Hematopoietic multipotent progenitor cell (in vitro differentiated cells): ENCODE measurements at places on chromosomes 1 and 21.

DNA sequence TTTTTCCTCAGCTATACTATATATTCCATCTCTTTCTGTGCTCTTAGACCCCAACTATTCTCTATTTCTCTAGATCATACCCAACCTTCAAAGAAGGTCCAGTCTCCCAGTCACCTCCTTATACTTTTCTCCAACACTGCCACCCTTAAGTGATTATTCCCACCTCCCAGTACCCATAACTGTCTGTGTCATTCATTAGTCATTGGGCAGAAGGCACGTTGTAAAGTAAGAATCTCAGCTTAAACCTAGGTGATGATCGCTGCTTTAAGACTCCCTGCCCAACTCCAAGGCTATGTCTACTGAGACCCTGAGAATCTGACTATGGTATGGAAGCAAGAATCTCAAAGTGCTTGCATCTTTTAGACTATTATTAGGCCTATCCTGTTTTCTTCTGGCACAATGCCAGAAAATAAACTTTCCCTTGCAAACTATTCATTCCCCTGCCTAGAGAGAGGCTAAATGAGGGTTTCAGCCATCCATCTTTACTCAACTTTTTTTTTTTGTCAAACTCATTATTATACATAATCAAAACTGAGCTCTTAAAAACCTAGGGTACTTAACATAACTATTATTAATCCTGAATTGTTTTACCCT is 174.3 kb upstream of the DPT start:
- DNase-seq: no peak

GRCh38 chr1:226033991-226034390 is 28.5 kb upstream of the H3-3A start:
- no peak for DNase-seq

DNA sequence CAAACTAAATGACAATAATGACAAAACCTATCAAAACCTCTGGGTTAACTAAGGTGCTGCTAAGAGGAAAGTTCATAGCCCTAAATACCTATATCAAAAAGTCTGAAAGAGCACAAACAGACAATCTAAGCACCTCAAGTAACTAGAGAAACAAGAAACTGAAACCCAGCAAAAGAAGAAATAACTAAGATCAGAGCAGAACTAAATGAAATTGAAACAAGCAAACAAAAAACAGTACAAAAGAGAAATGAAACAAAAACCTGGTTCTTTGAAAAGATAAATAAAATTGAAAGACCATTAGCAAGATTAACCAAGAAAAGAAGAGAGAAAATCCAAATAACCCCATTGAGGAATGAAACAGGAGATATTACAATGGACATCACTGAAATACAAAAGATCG is 44.8 kb upstream of the KIAA0040 start:
- no peak for DNase-seq

DNA sequence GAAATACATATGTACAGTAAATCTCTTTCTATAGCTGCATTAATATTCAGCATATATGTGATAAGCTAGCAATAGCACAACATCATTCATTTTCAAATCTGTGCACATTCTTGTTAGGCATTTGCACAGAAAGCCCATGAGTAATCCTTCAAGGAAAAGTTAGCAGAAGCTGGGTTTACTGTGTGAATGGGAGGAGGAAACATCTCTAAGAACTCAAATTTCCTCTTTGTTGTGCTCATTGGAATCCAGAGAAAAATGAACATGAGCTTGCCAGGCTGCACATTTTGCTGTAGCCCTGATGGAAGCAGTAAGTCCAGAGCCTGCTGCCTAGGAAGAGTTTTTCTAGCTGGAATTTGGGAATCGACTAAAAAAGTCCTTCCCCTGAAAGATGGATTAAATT is 214.2 kb upstream of the FOXD3 start:
- no peak for DNase-seq

- no peak for DNase-seq
Observed at GRCh38 chr1:172887162-172887561, 163.6 kb downstream of the TNFSF18 start.
